ENCODE measurements at places on chromosomes 6 and 20. TPM values are rescaled to one million over a fixed set of nuclear protein-coding genes. Genes with fewer than 3 reads are reported as not detected.

The ASCC3 gene
- polyA plus RNA-seq = 21.6 TPM

The GABRR2 gene
- polyA plus RNA-seq = 3.5 TPM

The GNRH2 gene
- 0.53 TPM for polyA plus RNA-seq

- no peak for DNase-seq
Observed at GRCh38 chr6:8074213-8074612, 10.0 kb upstream of the BLOC1S5 start.

GRCh38 chr6:111750753-111751673, 122.2 kb downstream of the FYN start:
- no peak for DNase-seq

- DNase-seq = no peak
Observed at GRCh38 chr20:58864346-58864745, 11.8 kb downstream of the GNAS start.
